ENCODE measurements at places on chromosomes 3 and 15.
A peak's percentile ranks its signal among the peaks of the same experiment; 100 is the strongest.

- DNase-seq = no peak
Observed at GRCh38 chr3:151526757-151527156, 65.9 kb upstream of the IGSF10 start.

GRCh38 chr3:61894988-61895935 is 333.9 kb downstream of the PTPRG start:
- peak; percentile 33 for DNase-seq

GRCh38 chr3:44939581-44940036 is 36.4 kb downstream of the ZDHHC3 start:
- DNase-seq = no peak

GRCh38 chr3:71226565-71227269 is 356.8 kb downstream of the FOXP1 start:
- DNase-seq = peak; percentile 95

DNA sequence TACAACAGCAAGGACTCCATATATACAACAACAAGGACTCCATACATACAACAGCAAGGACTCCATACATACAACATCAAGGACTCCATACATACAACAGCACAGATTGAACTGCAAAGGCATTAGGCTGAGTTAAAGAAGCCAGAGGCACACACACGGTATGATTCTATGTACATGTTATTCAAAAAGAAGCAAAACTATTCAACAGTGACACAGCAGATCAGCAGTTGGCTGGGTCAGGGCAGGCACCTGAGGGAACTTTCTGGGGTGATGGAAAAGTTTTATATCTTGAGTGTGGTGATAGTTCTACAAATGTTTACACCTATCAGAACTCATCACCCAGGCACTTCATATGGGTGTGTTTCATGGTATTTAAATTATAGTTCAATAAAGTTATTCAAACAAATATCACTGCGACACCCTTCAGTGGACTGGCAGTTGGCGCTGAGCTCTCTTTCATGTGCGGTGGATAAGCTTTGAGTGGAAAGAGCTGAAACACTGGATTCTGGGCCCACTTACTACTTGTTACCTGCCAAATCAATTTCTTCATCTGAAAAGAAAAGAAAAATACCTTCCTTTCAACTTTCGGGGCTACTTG is 28.0 kb downstream of the RFTN1 start:
- no peak for DNase-seq

DNA sequence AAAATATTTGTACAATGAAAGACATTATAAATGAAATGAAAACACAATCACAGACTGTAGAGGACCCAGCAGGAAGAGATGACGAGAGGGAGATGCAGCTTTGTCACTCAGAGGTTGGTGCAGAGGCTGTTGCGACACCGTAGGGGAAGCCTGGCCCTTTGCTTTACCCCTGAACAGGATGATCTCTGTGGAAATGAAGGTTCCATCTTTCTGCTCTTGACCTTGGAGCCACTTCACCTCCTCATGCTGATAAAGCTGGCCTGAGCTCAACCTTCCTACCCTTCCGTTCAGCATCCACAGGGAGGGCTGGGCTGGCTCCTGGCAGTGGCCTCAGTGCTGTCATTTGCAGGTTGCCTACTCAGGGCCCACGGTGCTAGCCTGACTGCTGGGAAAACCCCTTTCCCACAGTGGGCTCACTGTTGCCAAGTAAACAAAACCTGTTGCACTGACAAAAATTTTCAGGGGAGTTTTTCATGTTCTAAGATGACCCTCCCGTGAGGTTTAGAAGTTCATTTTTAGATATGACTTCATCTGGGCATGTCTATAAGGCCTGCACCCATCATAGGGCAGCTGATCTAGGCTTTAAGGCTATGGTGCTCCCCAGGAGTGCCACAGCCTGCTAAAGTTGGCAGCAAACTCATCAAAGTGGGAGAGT is 3.0 kb upstream of the CD80 start:
- DNase-seq = peak; percentile 52

GRCh38 chr3:157135671-157136396 is 24.1 kb downstream of the CCNL1 start:
- DNase-seq = no peak

All from stimulated activated CD4-positive, alpha-beta T cell treated with anti-CD3 and anti-CD28 coated beads, Interleukin-4, amount 100 ng/mL, for 24 hours (primary cell).